ENCODE measurements at places on chromosomes 11 and 22.

DNA sequence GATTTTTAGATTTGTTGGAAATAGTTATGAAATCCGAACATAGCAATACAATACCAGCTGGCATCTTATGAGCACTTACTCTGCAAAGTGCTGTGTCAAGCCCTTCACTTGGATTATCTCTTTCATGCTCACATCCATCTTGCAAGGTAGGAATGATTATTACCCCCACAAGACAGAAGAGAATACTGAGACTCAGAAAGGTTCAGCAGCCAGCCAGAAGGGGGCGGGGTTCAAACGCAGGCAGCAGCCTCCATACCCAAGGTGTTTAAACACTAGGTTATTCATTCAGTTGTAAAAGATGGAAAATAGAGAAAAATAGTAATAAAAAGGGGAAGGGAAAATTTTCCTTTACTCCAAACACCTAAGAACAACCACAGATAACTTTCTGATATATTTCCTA, 158.5 kb downstream of the CCDC34 start:
- DNase-seq = no peak

GRCh38 chr11:8344346-8344745, 80.7 kb upstream of the LMO1 start:
- no peak for DNase-seq

- DNase-seq = no peak
Measured at GRCh38 chr11:111542606-111543275, 2.2 kb downstream of the LAYN start.

- no peak for DNase-seq
Measured at GRCh38 chr22:50208939-50209892, 8.4 kb downstream of the SELENOO start.

DNA sequence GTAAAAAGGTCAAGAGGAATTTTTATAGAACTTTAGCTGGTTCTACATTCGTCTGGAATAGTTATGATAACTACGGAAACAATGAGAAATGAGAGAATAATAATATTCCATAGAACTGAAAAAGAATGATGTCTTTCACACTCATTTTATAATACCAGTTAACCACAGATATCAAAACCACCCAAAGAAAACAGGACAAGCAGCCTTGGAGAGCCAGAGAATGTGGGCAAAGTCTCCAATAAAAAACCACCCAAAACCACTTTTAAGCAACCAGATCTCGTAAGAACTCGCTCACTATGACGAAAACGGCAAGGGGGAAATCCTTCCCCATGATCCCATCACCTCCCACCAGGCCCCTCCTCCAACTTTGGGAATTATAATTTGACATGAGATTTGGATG, 60.8 kb downstream of the ARHGAP32 start:
- DNase-seq = no peak

GRCh38 chr11:43765194-43765593, 84.7 kb downstream of the HSD17B12 start:
- no peak for DNase-seq

GRCh38 chr11:78323363-78323762, 94.3 kb downstream of the GAB2 start:
- no peak for DNase-seq

DNA sequence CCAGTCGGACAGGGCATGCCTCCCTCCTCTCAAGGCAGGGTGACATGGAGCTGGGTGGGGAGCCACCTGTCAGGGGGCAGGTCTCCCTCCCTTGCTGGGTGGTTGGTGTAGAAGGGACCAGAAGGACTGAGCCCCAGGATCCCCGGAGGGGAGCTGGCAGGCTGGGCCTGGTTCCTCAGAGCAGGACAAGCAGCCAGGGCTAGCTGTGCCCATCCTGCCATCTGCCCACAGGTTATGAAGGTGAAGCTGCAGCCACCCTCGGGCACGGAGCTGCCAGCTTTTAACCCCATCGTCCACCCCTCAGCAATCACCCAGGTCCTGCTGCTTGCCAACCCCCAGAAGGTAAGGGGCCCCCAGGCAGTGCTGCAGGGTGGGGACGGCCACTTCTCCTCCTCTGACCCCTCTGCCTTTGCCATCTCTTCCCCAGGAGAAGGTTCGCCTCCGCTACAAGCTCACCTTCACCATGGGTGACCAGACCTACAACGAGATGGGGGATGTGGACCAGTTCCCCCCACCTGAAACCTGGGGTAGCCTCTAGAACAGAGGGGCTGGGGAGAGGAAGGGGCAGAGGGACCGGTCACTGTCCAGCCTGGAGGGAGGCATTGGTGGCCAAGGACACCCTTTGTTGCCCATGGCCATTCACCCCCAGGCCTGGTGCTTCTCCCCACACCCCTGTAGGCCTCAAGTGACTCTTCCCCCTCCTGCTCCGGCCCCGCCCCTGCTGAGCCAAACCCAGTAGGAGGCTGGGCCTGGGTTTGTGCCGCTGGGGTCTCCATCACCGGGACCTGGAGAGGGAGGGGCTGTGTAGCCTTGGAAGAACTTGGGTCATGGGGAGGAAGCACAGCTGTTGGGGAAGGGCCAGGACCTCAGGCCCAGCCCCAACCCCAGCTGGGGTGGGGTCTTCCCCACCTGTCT, 7.0 kb upstream of the SH3BP1 start:
- no peak for DNase-seq

- DNase-seq = no peak
Measured at GRCh38 chr11:63687845-63688244, 6.5 kb downstream of the RTN3 start.

GRCh38 chr11:94546162-94546470, 2.4 kb downstream of the FUT4 start:
- DNase-seq = no peak

- no peak for DNase-seq
Measured at GRCh38 chr11:44986315-44986714, 35.6 kb upstream of the TP53I11 start.

- DNase-seq = no peak
Measured at GRCh38 chr11:119982517-119983239, 155.2 kb downstream of the TRIM29 start.

DNA sequence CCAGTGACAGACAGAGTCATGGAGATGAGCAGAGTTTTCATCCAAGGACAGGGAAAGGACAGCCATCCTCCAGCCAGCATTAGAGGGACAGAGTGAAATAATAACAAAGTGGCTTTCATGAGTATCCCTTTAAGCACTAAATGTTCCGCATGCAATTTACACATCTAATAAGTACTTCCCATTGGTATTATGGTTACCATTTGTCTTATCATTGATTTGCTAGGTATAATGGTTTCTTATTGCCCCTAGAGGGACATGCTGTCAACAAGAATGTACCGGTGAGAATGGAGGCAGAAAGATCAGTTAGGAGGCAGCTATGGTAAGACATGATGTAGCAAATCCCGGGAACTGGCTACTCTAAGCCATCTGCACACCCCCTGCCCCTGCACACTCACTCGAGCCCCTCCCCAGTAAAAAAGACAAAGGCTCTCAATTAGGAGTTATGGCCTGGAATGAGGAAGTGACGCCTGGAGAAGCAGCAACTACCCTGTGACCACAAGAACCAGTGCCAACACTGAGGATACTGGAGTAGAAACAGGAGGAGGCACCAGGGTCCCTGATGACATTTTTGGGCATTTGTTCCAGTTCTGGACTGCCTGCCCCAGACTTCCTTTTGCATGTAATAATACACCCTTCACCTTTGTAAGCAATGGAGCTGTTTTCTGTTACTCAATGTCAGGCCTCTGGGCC, 30.2 kb upstream of the HMGXB4 start:
- no peak for DNase-seq

DNA sequence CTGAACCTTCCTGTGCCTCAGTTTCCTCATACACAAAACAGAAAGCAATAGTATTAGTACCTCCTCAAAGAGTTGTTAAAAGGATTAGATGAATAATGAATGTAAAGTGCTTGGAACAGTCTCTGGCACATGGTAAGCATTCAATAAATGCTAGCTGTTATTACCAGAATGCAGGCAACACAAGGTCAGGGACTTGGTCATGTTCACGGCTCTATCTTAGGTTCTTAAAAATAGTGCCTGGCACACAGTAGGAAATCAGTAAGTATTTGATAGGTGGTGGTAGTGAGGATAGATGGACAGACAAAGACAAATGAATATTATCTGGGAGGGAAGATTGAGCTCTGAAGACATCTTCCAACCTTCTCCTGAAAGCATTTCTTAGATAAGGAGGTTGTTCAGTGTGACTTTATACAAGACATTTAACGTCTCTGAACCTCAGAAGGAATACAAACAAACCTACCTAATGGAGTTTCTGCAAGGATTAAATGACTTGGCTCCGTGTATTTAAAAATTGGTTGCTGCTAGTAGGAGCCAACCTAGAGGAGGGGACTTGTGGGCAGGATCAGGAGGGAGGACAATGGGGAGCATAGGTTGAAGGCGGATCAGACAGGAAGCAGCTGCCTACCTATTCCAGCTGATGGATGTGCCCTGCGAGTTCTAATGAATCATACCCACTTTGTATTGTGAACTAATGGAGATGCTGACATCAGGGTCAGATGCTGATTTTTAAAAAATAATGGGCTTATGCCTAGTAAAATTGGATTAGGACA, 94.1 kb downstream of the DBX1 start:
- DNase-seq = no peak

DNA sequence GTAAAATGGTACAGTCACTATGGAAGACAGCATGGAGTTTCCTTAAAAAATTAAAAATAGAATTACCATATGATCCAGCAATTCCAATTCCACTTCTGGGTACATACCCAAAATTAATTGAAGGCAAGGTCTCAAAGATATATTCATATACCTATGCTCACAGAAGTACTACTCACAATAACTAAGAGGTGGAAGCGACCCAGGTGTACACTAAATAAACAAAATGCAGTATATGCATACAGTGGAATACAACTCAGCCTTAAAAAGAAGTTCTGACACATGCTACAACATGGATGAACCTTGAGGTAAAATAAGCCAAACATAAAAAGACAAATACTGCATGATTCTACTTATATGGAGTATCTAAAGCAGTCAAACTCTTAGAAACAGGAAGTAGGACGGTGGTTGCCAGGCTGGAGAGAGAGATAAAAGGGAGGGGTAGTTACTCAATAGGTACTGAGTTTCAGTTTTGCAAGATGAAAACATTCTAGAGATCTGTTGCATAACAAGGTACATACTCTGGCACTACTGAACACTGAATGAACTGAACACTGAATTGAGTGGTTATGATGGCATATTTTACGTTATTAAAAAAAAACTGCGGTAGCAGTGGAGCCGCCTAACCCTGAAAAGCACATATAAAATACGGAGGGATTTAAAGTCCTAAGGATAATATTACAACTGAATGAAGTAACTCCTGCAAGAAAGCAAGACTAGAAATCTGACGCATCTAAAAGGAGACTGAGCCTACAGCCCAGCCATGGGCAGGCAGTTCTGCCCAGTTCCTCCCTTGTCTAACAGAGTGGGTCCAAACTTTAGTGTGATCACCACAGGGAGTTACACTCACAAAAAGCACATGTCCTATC, 12.8 kb downstream of the DGCR2 start:
- no peak for DNase-seq

DNA sequence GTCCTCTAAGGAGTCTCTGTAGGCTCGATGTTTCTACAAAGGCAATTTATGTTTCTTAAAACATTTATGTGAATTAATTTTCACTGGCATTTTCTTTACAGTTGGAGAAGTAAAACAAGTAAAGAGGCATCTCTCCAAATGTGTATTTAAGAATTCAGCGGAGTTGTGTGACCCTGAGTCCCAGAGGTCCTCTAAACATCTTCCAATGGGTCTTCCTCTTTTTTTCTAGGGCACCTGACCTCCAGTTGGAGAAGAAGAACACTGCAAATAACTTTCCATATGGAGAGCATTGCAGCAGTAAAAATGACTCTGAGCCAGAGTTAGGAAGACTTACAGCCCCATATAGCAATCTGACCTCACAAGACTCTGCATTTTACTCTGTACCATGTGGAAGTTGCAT, 480.5 kb upstream of the RAG2 start:
- DNase-seq = no peak

DNA sequence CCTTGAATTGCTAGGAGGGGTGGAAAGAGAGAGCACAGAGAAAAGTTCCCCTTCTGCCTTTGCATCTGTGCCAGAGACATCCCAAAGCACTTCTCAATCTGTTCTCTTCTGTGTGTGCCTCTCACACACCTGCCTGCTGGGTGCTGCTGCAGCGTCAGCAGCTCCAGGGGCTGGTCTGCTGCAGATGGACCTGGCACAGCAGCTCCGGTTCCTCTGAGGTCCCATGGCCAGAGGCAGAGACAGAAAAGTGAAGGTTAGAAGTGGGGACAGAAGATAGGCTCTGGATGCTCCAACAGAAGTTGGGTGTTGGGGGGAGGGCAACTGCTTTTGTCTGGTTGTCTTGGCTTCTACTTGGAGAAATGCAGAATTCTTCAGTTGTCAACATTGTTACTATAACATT, 48.9 kb upstream of the KIRREL3 start:
- no peak for DNase-seq

- DNase-seq = no peak
Measured at GRCh38 chr11:34234086-34234740, 123.6 kb downstream of the ABTB2 start.

- no peak for DNase-seq
Measured at GRCh38 chr11:99446400-99446799, 425.7 kb downstream of the CNTN5 start.

DNA sequence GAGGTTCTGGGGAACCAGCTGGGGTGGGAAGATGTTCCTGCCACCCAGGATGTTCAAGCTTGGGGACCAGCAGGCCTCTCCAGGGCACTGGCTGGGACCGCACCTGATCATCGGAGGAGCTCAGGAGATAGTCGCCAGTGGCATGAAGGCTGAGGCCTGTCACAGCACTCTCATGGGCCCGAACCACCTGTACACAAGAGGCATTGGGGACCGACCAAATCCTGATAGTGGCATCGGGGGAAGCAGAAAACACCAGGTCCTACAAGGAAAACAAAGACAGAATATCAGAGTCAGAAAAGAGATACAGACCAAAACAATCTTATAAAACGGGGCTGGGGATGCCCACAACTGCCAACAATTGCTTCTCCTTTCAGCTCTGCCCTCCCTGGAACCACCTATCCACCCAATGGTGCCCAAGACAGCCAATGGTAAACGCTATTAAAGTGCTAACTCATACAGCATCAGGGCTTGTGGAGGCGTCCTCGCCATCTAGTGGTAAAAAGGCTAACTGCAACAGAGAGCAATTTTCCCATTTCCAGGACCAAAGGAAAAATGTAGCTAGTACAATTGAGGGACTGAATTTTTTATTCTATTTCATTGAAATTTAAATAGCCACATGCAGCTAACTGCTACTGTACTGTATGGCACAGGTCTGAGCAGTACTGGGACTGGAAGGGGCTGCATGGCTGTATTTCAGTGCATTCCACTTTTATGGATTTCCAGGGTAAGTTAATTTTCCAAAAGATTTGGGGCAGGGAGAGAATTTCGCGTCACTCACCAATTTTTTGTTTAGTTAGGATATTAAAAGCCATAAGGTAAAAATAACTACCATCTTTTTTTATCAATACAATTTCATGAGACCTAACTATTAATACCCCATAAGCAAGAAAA, 7.1 kb downstream of the PRPF19 start:
- peak; percentile 72 for DNase-seq

GRCh38 chr11:65883058-65883761, 3.6 kb downstream of the CTSW start:
- no peak for DNase-seq

GRCh38 chr11:118008271-118008911, 22.2 kb downstream of the IL10RA start:
- DNase-seq = no peak

- DNase-seq = peak; percentile 21
Measured at GRCh38 chr11:80844110-80844819, 1403.4 kb upstream of the TENM4 start.
